ENCODE measurements at places on chromosomes 16 and 17. TPM values are rescaled to one million over a fixed set of nuclear protein-coding genes. Genes with fewer than 3 reads are reported as not detected.

Gene C1QTNF8
- not detected for total RNA-seq

Gene FA2H
- not detected for total RNA-seq

Gene CMTM3
- 60.3 TPM for total RNA-seq

Gene IL34
- total RNA-seq = 6.1 TPM

Gene USP10
- 113 TPM for total RNA-seq

Gene ASPSCR1
- 38.1 TPM for total RNA-seq

Gene UQCRC2
- total RNA-seq = 129 TPM

Gene CCL23
- not detected for total RNA-seq

Gene C16orf86
- 2.3 TPM for total RNA-seq

Gene BCAR1
- 169 TPM for total RNA-seq

Gene KRT17
- total RNA-seq = 0.66 TPM

Gene OR1F1
- total RNA-seq = not detected

Gene KCNJ18
- not detected for total RNA-seq
